ENCODE measurements at places on chromosomes 6 and 20.

- no peak for ATAC-seq
These were observed 212.7 kb downstream of the COL12A1 start for GRCh38 chr6:74993136-74993535.

- ATAC-seq: no peak
These were observed 3.5 kb upstream of the SLC22A2 start for GRCh38 chr6:160261991-160262680.

DNA sequence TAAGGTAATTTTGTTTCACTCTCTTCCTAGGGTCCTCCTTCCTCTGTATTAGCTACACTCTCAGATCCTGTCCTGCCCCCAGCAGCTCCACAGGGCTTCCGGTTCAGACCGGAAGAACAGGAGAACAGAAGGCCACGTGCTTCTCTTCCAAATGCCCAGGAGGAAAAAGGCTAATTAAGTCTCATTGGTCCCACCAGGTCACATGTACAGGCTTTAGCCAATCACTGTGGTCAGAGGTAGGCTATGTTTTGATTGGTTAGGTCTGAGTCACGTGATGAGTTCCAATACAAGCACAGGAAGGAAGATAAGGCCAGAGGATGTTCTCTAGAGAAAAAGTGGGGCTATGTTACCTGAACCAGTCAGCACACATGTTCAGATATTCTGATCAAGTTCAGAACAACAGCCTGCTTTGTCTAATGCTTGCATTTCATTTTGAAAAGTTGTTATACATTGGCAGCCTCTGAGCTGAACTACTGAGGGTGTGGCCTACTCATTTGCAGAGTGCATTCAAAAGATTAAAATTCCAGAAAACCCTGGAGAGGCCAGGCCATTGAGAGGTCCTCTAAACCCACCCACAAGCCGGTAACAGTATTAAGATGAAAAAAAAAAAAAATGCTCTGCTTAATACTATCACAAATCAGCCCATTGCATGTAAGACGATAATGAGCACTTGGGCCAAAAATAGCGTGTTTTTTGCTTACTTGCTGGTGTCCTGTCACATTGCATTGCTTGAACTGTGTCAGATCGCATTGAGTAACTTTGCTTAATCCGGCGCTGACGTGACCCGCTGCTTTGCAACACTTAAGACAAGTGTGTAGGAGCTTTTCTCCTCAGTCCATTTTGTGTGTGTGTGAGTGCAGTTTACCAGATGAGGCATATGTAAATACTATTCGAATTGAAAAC, 170.3 kb downstream of the TSHZ2 start:
- ATAC-seq: no peak

DNA sequence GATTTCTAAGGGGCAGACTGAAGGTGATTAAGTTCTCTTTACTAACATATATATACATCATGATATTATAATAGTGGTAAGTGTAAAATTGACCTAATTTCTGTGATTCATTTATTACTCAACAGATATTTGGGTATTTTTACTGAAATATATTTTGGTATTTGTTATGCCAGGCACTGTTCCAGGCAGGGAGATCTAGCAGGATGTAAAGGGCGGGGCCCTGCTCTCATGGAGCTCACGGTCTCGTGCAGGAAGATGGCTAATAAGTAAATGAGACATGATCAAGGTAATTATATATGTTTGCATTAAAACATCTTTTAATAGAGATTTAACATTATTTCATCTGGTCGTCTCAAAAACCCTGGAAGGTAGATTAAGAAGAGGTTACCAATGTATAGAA, 27.7 kb downstream of the FAM50B start:
- ATAC-seq: no peak

DNA sequence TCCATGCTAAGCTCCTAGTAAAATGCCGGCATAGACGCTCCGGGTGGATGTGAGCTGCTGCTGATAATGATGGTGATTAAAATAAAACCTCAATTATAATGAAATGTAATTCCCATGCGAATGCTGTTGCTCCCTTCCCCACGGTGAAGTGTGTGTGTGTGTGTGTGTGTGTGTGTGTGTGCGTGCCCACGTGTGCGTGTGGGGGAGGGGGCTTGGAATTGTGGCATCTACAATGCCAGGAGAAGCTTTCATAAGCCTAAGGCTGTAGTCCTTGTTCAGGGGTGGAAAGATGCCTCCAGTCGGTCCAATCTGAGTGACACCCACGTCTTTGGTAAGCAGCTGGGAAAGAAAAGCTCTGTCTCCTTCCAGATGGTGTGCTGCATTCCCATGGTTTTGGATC, 137.9 kb downstream of the CDH26 start:
- no peak for ATAC-seq
